Left kidney (tissue), 8 donors: ENCODE measurements at places on chromosomes 4 and X. TPM values are rescaled to one million over a fixed set of nuclear protein-coding genes. Genes with fewer than 3 reads are reported as not detected.
A peak's percentile ranks its signal among the peaks of the same experiment; 100 is the strongest.

SSX4 gene
- not detected for polyA plus RNA-seq

TECRL gene
- not detected for polyA plus RNA-seq

MAMLD1 gene
- polyA plus RNA-seq = 7.5 TPM

DMD gene
- 20.9 TPM for polyA plus RNA-seq

TXK gene
- polyA plus RNA-seq = 3.7 TPM

MAGED4B gene
- 75.4 TPM for polyA plus RNA-seq

OTC gene
- polyA plus RNA-seq = not detected

MAGEE1 gene
- 5.9 TPM for polyA plus RNA-seq

INPP4B gene
- 8.4 TPM for polyA plus RNA-seq

SPANXN3 gene
- polyA plus RNA-seq = not detected

PABPC5 gene
- 5.2 TPM for polyA plus RNA-seq

SUPT20HL1 gene
- polyA plus RNA-seq = not detected

RAB39B gene
- 4.0 TPM for polyA plus RNA-seq

GRCh38 chrX:136168929-136169735 lies 21.8 kb downstream of the FHL1 start:
- DNase-seq = peak; percentile 43

GRCh38 chrX:136627409-136627808 lies 20.5 kb upstream of the CD40LG start:
- no peak for DNase-seq

GRCh38 chrX:130444641-130445336 lies 43.0 kb downstream of the RBMX2 start:
- DNase-seq = no peak

GRCh38 chr4:1950369-1950768 lies 58.4 kb downstream of the NELFA start:
- DNase-seq = no peak

GRCh38 chr4:127959794-127960193 lies 5.2 kb downstream of the MFSD8 start:
- no peak for DNase-seq

DNA sequence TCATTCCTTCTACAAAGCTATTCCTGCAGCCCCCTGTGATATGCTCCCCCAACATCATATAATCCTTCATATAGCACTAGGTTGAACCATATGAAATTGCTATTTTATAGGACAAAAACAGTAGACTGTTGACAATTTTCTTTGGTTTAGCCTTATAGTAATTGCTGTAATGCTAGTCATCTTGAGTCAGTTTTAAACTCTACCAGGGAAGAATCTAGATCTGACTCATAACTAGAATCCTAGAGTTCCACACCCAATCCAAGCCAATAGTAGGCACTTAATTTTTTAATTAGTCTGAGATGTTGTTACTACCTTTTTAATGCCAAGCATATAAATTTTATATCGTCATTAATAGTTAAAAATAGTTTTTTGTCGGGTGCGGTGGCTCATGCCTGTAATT lies 136.8 kb downstream of the CHRNA9 start:
- DNase-seq = no peak

DNA sequence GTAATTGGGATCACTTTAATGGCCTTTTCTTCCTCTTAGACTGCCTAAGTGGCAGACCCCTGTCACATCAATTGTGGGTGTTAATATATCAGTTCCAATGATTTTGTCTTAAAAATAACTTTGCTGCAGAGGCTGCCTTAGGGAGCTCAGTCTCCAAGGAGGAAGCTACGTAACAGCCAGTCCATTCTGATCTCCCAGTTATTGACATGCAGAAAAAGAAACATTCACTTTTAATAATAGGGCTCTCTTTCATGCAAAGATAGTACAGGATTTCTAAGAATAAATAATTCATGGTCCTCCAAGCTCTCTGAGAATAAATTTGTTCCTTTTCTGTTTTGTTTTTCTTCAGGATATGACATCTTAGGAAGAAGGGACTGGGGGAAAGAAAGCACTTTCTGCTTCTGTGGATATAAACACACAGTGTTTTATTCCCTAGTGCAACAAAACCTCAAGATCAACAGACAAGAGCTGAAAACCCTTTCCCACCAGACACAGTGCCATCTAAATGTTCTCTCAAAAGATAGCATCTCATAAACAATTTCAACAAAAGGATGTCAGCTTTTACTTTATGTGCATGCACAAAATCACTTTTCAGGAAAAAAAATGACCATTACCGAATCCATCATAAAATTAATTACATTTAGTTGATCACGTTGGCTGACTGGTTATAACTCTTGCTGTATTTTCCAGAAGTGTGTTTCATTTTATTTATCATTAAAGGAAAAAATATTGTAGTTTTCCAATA lies 372.4 kb upstream of the SLC7A11 start:
- DNase-seq = no peak

DNA sequence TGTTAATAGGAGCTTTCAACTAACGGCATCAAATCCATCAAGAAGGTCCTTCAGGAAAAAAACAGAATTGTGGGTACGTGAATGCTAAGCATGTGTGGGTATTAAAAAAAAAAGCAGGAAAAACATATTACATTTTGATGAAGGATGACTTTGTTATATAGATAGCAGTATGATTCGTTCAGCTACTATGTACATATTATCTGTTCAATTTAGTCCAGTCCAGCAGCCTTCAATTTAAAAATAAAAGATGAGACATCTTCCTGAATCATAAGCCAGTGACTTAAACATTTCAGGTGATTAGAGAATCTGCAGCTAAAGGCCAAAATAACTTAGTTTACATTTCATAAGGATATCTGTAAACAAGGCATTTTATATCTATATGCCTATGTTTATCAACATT lies 63.4 kb downstream of the LCORL start:
- no peak for DNase-seq

GRCh38 chrX:126701380-126701779 lies 118.1 kb upstream of the PRR32 start:
- no peak for DNase-seq

DNA sequence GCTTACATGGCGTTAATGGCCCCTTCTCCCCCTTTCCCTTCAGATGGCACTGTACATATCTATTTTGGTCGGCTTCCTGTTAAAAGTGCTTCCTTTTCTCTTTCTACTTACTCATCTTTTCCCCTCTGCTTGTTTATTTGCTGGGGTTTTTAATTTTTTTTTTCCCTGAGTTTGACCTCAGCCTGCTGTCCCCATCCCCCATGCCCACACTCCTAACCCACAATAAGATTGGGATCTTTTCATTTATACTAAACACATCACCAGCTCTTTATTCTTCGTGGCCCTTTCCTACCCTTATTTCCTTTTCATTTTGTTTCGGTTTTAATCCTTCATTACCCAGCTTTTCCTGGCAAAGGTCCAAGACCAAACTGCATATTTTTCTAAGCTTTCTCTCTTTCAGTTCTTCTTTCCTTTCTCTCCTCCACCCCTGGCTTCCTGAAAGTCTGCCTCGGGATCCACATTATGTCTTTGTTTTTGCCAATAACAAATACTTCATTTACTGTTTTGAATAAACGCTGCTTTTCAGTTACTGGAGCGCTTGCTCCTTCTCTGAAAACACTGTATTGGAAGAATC lies 152.0 kb upstream of the USP9X start:
- peak; percentile 38 for DNase-seq

- DNase-seq = no peak
These were observed 711 bp downstream of the PNMA6E start for GRCh38 chrX:153400146-153401132.

GRCh38 chr4:153234885-153235284 lies 30.6 kb downstream of the TRIM2 start:
- DNase-seq = no peak

DNA sequence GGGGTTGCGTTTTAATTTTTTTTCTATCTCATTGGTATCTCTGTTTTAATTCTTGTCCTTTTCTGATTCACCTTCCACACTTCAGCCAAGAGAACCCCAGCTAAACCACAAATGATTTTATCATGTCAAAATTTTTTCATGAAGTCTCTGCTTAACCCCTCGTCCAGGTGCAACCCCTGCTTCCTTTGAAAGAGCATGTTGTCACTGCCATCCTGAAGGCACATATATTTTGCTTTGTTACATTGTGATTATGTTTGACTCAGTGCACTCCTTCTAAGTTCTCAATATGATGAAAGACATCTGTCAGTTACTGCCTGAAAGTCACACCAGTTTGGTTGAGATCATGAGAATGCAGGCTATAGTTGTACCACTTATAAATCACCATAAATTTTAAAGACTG lies 99.9 kb upstream of the FMR1 start:
- DNase-seq = no peak

GRCh38 chr4:1035510-1035909 lies 24.1 kb downstream of the FGFRL1 start:
- DNase-seq = no peak

GRCh38 chr4:112931001-112931400 lies 118.5 kb upstream of the ANK2 start:
- DNase-seq = no peak

DNA sequence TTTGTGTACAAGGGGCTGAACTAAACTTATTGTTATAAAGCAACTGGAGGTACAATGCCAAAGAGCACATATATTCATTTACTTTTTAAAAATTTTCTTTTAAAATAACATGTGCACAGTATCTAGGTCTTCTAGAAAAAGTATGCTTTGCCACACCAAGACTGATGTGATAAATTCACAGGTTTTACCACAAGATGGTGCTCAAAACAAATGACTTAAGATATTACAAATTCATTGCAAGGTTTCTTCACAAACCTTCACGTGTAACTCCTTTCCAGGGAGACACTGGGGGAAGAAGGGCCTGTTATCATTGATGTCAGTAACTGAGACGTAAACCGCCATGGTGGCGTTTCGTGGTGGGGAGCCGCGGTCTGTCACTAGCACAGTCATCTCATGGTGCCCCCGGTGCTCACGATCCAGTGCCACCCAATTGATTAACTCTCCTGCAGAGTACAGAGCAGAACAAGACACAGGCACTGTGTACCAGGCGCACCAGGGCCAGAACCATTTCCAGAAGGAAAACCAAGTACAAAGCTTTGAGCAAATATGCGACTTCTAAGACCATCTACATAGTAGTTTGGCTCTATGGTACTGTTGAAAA lies 162.2 kb downstream of the DCHS2 start:
- peak; percentile 46 for DNase-seq
